ENCODE measurements at places on chromosomes 16 and 17.

- peak; percentile 37 for DNase-seq
Measured at GRCh38 chr17:8413328-8413727, 15.7 kb upstream of the RNF222 start.

GRCh38 chr17:38919316-38920078 lies 5.9 kb upstream of the LASP1NB start:
- no peak for DNase-seq

DNA sequence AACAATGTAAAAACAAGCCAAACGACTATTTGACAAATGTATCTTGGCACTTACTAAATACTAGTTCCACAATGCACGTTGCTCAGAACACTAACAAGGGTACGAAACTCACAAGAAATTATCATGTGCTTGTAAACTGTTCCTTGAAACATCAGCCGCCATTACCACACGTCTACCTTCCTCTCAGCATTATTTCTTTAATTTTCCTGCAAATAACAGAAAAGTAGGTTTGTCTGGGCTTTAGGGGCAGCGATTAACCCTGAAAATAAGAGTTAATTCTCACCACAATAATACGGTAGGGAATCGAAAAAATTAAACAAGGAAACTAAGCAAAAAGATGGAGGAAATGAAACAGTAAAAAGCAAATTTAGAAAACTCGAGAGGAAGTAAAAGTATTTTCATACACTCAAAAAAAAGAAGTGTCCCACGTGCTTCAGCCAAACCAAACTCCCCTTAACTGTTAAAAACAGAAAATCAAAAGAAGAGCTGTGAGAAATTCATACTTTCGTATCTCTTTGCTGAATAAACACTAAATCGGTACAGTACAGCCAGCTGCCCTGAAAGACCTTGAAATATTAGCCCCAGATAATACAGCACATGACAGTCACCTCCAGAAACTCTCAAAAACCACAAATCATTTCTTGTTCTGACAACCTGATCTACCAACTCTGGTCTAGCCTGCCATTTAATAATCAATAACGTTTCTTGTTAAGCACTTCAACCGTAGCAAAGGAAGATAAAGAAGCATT lies 1.2 kb downstream of the ARHGAP17 start:
- peak; percentile 22 for DNase-seq

DNA sequence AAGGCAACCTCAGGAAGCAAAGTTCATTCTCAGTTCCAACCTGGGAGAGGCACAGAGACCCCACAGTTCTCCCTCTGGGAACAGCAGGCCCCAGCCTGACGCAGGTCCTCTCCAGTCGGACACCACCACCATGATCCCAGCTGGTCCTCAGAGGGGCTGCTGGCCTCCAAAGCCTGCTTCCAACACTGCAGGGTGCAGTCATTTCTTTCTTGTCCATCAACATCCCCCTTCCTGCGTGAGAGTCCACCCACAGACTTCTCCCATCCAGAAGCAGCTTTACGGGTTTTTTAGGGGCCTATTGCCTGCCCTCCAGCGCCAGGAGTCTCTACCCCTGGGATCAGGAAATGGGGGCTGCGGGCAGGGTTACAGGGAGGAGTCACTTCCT lies 29.3 kb upstream of the TNRC6C start:
- DNase-seq = no peak

GRCh38 chr16:29663807-29664090 lies 702 bp downstream of the SPN start:
- peak; percentile 48 for DNase-seq

- DNase-seq = no peak
Measured at GRCh38 chr17:56297184-56297583, 143.9 kb downstream of the ANKFN1 start.

DNA sequence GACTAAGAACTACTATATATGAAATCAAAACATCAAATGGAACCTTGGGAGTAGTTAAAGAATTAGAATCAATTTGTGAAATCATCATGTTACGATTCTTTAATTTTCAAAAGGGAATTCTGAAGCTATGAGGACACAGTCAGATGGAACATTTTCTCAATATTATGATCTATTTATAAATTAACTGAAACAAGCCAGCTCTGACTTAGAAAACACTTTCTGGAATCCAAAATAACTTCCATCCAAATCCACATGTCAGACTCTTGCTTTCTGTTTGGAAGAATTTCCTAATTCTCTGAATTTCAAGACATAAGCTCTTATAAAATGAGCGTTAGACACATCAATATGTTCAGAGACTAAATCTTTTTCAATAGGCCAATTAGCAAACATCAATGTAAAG lies 737.7 kb upstream of the SOX9 start:
- DNase-seq = no peak

GRCh38 chr17:75720656-75721462 lies at the start of gene ITGB4:
Gene ITGB4 (plus strand): TSS chr17:75721459. CDS start chr17:75724704, 3,245 bp downstream.
- DNase-seq = peak; percentile 73

GRCh38 chr17:48818361-48818841 lies 1.4 kb upstream of the TTLL6 start:
- no peak for DNase-seq

DNA sequence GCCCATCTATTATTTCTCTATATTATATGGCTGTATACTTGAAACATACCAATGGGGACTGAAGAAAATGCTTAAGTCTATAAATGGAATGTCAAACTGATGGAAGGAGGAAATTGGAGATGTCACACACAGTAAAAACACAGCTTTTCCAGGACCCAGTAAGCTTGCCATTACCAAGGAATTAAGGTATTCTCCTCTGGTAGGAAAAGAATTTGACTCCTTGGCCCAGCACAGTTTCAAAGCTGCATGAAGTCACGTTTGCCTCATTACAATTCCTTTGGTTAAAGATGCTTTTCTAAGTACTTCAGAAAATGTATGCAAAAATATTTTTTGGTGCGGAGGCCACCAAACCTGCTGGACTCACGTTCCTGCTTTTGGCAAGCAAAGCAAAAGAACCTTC lies 48.5 kb downstream of the CDH13 start:
- no peak for DNase-seq

- no peak for DNase-seq
Measured at GRCh38 chr16:609316-609715, 19.4 kb downstream of the RAB40C start.

DNA sequence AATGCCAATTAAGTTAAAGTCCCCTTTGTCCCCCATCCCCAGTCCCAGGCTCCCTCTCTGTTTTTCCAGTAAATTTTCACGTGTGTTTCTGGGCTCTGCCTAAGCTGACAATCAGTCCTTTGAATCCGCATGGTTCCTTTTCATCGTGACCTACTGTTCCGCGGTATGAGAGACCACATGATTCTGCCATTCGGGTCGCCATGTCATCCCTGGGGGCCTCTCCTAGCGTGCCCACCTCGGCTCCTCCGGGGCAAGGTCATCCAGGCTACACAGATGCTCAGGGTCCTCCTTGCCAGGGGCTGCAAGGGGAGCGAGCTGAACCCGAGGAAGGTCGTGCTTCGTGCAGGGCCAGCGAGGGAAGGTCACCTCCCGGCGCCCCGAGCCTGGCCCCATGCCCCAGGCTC lies 157.6 kb downstream of the RAB11FIP4 start:
- no peak for DNase-seq

DNA sequence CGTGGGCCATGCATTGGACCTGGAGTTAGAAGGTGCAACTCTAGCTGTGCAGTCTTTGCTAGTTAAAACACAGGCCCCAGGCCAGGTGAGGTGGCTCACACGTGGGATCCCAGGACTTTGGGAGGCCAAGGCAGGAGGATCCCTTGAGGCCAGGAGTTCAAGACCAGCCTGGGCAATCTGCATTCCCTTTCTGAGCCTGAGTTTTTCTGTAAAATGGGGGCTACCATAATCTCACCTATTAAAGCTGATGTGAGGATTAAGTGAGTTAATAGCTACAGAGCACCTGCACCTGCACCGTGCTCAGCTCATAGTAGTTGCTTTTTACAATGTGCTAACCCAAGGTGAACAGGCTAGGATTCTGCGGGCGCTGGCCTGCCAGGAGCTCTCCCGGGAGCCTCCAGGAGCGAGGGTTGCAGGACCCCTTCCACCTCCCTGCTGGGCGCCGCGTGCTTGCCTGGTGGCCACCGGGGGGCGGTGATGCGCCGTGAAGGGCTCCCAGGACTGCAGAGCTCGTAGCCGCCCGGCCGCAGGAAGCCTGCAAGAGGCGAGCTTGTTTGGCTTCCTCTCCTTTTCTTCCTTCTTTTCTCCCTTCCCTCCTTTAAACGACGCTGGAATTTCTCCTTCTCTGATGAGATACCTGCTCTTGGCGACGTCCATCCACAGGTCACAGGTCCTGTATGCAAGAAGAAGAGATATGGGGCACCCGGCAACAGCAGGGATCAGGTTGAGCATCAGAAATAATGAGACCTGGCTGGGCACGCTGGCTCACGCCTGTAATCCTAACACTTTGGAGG lies 51.3 kb downstream of the ZFP90 start:
- peak; percentile 33 for DNase-seq

- no peak for DNase-seq
Measured at GRCh38 chr17:14489986-14490385, 189.1 kb downstream of the HS3ST3B1 start.

DNA sequence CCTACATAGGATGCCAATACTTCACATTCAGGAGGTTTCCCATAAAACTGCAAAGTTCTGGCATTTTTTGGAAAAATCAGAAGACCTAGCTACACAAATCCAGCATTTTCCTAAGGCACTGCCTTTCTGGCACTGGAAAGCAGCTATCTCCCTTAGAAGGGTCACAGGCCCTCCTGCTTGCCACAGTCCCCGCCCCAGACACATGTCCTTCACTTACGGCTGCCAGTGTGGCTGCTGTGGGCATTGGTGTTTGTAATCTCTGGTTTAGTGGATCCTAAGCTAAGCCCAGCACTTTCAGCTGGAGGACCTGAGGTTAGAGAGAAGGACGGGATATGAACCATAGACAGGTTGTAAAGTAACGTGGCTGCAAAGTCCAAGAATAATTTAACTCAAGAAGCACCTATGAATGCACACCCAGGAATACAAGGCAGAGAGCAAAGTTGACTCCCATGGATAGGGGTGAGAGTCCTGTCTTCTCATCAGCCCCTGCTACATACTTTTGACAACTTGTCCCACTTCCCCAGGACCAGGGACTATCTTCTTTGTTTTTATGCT lies 100.0 kb downstream of the XYLT1 start:
- DNase-seq = no peak

- no peak for DNase-seq
Measured at GRCh38 chr17:36877771-36878170, 59.5 kb upstream of the LHX1 start.

- DNase-seq = no peak
Measured at GRCh38 chr17:78908426-78908825, 5.4 kb upstream of the CEP295NL start.

- DNase-seq = no peak
Measured at GRCh38 chr16:13936155-13936554, 16.2 kb downstream of the ERCC4 start.

DNA sequence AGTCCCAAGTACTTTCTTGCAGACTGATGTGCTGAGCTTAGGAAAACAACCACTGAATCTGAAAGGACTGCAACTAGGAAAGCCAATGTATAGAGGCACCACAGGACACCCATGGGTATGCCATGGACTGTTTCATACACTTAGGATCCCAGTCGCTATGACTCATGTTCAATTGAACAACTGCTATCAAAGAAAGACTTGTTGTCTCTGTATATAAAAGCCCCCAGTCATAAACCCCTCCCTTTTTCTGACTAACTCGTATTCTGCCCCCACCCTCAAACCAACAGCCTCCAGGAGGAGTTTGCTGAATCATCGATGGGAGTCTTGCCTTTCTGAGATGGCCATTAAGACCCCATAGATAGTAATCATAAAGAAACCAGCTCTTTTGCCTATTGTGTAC lies 205.4 kb downstream of the ANKFN1 start:
- DNase-seq = no peak

DNA sequence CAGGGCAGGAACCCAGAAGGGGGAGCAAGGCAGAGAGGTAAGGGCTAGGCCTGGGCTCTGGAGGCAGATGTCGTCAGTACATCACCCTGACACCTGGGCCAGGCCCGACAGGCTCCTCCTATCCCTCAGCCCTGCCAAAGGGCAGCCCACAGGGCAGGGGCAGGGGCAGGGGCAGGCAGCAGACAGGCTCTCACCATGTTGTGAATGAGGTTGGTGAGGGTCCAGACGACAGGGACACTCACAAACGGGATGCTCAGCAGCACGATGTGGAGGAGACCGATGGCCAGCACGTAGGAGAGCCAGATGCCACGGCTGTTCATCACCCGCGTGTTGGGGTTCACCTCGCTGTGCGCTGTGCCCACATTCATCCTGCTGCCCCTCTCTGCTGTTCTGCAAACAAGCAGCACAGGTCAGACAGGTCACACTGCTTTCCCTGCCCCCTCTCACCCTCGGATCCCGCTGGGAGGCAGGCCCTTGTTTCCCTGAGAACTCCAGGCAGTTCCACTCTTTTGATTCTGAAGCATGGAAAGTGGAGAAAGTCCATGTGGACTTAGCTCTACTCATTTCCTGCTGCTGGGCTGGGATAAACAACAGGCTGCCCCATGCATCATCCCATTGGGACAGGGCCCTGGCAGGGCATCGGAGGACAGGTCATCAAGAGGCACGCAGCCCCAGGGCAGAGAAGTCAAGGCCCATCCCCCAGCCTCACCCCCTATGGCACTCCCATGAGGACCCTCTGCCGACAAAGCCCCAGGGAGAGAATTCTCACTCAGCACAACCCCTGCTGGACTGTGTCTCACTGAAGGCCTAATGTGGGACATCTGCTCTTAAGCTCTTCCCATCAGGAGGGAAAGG lies 3.3 kb downstream of the ORMDL3 start:
- DNase-seq = no peak

DNA sequence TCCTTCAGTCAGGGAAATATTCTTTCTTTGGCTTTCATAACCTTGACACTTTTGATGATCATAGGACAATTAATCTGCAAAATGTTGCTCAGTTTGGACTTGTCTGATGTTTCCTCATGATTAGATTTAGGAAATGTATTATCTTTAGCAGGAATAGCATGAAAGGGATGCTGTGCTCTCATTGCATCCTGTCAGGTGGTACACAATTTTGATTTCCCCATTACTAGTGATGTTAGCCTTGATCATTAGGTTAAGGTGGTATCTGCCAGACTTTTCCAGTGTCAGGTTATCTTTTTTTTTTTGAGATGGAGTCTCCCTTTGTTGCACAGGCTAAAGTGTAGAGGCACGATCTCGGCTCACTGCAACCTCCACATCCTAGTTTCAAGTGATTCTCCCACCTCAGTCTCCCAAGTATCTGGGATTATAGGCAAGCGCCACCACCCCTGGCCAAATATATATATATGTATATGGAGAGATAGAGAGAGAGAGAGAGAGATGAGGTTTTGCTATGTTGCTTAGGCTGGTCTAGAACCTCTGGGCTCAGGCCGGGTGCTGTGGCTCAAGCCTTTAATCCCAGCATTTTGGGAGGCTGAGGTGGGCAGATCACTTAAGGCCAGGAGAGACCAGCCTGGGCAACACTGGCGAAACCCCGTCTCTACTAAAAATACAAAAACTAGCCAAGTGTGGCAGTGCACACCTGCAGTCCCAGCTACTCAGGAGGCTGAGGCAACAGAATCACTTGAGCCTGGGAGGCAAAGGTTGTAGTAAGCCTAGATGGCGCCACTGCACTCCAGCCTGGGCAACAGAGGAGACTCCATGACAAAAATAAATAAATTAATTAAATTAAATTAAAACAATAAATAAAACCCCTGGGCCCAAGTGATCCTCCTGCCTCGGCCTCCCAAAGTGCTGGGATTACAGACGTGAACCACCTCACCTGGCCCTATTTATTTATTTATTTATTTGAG lies 15.8 kb upstream of the CAVIN1 start:
- DNase-seq = no peak

- DNase-seq = no peak
Measured at GRCh38 chr16:67269766-67270165, 9.6 kb upstream of the PLEKHG4 start.
